ENCODE measurements at places on chromosomes 12 and 14.
A peak's percentile ranks its signal among the peaks of the same experiment; 100 is the strongest.

- DNase-seq, result no peak
Measured at GRCh38 chr12:125549836-125550235, 484.6 kb downstream of the AACS start.

DNA sequence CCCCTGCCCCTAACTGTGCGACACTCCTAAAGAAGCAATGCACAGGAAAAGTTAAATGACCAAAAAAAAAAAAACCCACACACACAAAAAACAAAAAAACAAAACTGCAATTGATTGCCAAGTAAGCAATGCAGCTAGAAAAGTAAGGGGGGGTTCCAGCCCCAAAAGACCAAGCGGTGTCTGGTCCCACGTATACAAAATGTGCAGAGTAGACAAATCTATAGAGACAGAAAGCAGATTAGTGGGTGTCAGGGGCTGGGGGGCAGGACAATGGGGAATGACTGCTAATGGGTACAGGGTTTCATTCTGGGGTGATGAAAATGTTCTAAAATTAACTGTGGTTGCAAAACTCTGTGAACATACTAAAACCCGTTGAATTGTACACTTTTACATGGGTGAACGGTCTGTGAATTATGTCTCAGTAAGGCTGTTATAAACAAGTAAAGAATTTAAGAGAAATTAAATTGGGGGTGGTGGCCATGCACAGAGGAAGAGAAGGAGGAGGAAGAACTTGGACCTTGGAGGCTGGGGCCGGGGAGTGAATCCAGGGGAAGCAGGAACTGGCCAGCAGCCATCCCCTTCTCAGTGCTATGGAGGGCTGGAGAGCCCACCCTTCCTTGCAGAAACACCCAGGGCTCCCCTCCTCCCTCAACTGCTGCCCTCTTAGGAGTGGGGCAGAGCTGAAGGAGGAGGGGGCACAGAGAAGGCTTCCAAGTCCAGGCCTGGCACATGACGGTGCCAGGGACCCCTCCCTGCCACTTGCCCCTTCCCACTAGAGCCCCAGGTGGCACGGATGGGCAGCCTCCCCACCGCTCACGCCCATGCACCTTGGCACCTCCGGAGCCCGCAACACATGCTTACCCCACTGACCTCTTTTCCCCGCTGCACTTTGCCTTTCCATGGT lies 45.4 kb downstream of the KDM2B start:
- no peak for DNase-seq

DNA sequence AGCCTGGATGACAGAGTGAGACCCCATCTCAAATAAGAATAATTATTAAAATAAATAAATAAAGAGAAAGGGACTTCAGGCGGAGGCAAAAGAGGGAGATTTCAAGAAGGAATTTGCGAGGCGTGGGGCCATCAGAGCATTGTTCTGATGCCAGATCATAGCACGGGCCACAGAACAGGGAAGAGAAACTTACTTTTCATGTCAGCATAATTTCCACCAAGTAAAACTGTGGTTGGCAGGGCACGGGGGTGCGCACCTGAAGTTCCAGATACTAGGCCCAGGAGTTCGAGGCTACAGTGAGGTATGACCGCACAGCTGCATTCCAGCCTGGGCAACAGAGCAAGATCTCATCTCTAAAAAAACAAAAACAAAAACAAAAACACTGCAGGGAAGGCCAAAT lies 11.0 kb upstream of the PLBD1 start:
- DNase-seq, result no peak

DNA sequence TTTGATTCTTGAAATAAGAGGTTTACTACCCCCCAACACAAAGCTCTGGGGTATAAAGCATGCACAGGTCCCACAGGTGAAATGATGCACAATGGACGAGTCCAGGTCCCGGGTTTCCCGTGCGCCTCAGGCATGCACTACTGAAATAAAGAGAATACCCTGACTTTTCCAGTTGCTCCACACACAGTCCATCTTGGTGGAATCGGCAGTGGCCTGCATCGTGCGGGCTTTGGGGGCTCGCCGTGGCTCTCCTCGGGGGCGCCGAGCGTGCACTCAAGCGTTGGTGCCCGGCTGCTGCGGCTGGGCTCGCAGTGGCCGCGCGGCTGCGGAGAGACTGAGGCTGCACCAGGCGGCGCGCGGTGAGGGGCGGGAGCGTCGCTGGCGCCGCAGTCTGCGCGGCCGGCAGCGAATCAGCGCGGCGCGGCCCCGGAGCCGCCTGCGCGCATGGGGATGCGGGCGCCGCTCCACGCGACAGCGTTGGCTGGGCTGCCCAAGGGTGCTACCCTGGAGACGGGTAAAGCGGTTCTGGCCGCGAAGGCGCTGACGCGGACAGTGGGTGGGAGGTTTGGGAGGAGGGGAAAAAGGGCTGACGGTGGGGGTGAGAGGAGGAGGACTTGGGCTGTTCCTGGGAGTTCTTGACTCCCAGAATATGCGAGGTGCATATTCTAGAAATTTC lies 53.8 kb upstream of the CCDC175 start:
- no peak for DNase-seq

GRCh38 chr12:51401486-51401885 lies 10.3 kb upstream of the GALNT6 start:
- DNase-seq, result no peak

DNA sequence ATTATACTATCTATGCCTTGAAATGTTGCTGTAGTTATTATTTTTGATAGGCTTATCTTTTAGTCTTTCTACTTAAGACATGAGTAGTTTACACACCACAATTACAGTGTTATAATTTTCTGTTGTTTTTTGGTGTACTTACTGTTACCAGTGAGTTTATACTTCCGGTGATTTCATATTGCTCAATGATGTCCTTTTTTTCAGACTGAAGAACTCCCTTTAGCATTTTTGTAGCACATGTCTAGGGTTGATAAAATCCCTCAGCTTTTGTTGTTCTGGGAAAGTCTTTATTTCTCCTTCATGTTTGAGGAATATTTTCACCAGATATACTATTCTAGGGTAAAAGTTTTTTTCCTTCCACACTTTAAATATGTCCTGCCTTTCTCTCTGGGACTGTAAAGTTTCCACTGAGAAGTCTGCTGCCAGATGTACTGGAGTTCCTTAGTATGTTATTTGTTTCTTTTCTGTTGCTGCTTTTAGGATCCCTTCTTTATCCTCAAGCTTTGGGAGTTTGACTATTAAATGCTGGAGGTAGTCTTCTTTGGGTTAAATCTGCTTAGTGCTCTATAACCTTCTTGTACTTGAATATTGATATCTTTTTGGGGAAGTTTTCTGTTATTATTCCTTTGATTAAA lies 41.5 kb upstream of the FERMT2 start:
- no peak for DNase-seq

DNA sequence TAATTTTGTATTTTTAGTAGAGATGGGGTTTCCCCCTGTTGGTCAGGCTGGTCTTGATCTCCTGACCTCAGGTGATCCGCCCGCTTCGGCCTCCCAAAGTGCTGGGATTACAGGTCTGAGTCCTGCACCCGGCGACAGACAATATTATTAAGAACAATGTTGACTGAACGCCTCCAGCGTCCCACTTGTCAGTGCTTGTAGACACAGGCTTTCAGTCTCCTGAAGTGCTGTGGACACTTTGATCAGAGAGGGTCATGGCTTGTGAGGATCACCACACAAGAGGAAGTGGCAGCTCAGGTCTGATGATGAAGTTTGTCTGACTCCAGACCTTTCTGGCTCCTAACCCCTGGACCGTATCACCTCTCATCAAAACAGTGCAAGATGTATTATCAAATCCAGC lies 114.6 kb downstream of the CHST11 start:
- no peak for DNase-seq

- no peak for DNase-seq
Measured at GRCh38 chr14:69170839-69171238, 17.9 kb upstream of the DCAF5 start.

DNA sequence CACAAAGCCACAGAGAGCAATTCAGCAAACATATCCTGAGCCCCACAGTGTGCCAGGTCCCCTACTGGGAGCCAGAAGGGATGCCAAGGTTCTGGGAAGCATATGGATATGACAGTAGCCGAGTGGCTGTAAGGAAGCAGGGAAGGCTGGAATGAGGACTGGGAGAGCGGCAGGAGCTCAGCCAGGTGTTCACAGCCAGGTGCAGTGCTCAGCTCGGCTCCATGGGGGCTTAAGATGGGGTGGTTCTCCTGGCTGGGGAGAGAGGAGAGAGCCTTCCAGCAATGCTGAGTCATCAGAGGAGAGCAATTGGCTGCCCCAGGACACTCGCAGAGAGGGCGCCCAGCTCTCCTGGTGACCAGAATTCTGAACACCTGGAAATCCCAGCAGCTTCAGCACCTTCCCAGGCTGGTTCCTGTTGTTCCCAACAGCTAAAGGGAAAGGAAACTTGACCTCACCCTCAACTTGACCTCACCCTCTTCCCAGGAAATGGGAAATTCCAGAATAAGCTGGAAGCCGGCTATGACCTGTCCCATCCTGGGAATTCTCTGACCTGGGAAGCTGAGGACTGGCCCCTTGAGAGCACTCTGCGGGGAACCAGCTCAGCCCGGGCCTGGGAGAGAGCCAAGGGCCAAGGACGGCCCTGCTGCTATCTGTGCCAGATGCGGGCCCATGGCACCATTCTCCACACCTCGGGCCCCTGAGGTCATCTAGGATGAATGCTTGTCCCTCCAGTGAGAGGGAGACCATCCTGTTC lies 34.6 kb downstream of the SLC6A12 start:
- DNase-seq, result no peak

DNA sequence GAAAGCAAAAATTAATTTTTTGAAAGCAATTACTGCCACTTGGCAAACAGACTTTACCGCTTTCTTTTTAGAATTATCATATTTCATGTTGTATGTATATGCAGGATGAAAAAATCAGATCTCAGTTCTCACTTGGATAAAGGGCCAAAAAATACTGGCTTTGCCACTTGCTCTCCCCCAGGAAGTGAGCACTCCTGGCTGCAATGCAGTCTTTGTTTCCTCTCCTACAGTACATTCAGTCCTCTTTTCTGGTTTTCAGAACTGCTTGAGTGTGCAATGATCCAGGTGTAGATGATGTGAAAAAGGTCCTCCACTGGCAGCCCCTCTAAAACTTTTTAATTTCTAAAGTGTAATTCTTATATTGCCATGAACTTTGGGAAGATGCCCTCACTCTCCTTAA lies 183.4 kb downstream of the SLC25A21 start:
- DNase-seq, result no peak

DNA sequence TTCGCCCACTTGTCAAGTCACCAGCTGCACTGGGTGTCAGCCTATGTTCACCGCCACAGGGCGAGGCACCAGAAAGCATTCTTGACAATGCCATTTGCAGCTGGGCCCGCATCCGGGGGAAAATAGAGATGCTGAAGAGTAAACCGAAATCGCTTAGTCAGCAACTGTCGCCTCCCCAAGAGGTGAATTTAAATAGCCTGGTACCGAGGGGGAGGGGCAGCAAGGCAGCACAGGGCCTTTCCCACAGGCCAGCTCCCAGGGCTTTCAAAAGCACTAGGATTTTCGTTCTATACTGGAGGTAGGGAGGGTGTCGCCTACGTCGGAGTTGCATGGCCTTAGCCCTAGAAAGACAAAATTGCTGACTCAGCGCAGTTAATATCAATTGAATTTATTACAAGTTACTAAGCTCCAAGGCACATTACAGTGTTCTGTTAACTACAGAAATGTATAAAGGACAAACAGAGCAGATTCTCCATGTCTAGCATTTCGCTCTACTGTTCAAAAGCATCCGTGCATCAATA lies 4.3 kb downstream of the IRF2BPL start:
- DNase-seq, result no peak

DNA sequence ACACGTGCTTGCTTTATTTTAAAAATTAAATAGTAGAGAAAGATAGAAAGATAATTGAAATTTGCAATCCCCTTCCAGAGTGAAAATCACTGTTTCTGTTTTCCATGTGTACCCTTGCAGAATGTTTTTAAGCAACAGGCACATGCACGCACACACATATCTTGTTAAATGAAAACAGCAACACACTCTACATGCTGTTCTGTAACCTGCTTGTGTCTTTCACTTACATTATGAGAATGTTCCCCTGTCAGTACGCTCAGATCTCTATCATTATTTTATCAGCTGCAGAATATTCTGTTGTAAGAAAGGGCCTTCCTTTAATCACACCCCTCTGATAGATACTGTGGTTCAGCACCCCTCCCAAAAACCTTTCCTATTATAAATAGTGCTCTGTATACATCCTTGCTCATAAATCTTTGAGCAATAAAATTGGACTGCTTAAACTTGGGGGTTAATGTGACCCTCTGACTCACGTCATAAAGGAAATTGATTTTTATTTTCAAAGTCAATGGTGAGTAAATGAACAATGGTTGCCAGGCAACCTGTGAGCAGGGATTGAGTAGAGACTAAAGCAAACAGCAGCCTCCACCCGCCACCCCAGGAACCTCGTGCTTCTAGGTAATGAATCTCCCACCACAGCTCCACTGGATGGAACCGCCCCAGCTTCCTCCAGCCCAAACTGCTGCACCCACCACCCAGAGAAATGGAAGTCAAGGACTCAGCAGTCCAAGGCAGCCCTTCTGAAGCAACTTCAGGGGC lies 31.9 kb upstream of the CHGA start:
- DNase-seq, result no peak

DNA sequence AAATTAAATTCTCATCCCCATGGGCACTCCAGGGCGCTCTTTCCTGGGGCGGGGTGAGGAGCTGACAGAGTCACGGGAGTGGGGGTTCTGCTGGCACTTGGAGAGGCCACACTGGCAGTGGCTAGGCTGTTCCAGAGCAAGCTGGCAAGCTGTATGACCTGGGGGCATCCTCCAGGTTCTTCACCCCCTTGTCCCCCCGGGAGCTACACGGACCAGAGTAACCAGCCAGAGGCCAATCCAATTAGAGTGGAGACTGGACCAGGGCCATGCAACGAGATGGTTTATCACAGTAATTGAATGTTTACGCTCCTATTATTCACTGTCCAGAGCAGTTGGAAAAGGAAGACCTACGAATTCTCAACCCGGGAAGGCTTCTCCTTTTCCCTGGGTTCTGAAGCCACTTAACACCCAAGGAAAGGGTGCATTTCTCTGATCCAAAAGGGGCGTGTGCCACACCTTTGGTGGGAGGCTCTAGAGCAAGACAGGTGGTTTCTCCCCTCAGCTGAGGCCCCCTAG lies 43.8 kb upstream of the PNMA1 start:
- DNase-seq, result no peak

- DNase-seq, result no peak
Measured at GRCh38 chr12:14892726-14893505, 7.3 kb upstream of the MGP start.

- no peak for DNase-seq
Measured at GRCh38 chr14:104424406-104425072, 155.0 kb upstream of the C14orf180 start.

GRCh38 chr12:113700943-113701342 lies 229.3 kb upstream of the LHX5 start:
- DNase-seq, result peak; percentile 2

DNA sequence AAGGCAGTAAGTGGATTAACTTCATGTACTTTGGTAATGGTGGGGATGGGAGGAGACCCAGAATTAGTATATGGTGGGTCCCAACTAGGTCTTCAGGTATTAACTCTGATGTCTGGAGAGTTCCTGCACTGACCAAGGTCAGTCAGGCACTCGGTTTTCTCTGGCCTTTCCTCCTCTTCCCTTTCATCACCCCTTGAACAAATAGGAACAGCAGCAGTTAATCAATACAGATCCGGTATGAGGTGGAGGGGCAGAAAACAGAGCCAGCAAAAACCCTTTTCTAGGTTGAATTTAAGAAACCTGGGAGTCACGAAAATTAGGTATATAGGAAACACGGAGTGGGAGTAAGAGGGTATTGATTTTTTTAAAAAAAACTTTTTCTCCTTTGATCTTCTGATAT lies 4.0 kb downstream of the PFKM start:
- no peak for DNase-seq

- no peak for DNase-seq
Measured at GRCh38 chr12:2083561-2083960, 30.8 kb downstream of the CACNA1C start.

Measured in GM04504 (cell line).